ENCODE measurements at places on chromosomes 7 and 10.

DNA sequence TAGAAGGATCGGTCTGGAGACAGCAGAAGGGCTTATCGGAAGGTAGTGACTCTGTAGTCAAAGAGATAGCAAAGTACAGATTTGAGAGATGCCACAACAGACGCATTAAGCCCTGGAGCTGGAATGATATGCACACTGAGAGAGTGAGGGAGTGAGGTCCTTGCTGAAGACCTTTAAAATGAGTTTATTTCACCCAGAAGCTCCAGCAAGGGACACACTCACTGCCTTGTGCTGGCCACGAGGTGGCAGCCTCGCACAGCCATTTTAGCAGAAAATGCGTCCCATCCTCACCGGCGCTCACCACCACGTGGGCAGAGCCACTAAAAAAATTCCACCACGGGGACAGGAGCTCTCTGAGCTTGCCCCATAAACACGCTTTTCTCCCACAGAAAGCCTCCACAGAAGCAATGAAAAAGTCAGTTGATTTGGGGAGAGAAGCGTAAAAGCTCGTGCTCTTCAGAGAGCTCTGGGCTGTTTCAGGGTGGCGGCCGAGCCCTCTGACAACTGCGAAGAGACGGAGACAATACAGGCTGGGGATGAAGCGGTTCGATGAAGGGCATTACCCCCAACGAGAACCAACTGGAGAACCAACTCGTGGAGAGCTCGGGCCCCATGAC, 163.0 kb upstream of the KLF14 start:
- DNase-seq: peak; percentile 90

- DNase-seq: no peak
Measured at GRCh38 chr7:17532861-17533404, 234.5 kb downstream of the AHR start.

GRCh38 chr7:139772873-139773272, 4.9 kb downstream of the HIPK2 start:
- no peak for DNase-seq

- DNase-seq: peak; percentile 53
Measured at GRCh38 chr7:73669288-73669701, 1.7 kb downstream of the VPS37D start.

- DNase-seq: peak; percentile 36
Measured at GRCh38 chr10:43943818-43944360, 295.2 kb upstream of the ZNF32 start.

DNA sequence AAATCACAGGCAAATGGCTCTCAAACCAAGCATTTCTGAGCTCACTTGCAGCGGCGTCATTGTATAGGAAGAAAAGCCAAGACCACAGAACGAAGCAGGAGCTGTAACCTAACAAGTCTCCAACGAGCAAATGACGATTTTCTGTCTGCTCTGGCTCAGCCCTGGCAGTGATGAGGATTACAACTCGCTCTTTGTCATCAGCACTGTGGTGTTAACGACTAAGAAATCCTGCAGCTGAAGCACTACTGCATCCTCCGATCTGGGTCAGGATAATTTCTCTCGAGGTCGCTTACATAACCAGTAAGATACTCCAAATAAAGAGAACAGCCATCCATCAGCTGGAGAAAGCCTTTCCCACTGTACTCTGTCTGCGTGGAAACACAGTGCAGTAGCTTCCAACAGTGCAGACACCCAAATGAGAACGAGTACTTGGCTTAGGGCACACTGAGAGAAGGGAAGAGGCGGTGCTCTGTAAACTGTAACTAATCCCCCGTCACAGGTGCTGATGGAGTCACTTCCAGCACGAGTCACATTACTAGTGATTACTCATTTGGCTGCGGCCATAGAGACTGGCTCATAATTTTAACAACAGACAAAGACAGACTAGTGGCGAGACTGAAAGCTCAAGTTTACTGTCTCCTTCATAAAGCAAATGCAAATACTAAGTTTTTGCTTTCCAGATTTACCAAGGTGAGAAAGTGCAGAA, 135.8 kb downstream of the NRBF2 start:
- DNase-seq: peak; percentile 91

DNA sequence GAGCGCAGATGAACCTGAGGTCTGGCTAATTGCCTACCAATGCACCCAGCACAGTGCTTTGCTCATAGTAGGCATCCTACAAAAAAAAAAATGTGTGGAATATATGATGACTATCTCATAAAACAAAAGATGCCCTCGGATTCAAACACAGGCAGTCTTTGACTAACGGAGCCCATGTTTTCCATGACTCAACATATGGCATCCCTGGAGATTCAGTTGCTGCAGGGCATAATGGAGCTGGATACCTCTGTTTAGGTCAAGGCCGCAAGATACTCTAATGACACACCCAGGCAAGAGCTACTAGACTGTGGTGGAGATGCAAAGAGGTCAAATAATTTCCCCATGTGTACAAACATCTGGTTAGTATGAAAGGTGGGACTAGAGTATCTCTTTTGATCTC, 16.3 kb downstream of the CUBN start:
- no peak for DNase-seq

- DNase-seq: no peak
Measured at GRCh38 chr10:71374481-71375233, 22.1 kb upstream of the CDH23 start.

DNA sequence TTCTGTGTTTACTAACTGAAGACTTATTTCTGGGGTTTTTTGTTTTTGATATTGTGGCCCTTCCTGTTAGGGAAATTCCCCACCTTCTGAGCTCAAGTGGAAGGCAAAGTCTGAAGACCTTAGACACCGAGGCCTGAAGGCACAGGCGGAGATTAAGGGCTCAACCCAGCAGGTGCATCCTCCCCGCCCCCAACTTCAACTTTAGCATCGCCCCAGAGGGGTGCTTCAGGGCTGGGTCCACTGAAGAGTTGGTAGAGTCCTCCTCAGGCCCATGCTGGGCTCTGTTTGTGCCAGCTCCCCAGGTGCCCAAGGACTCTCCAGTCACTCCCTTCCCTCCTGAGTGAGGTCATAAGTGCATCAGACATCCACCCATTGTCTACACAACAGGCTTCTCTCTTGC, 9.4 kb upstream of the PPIA start:
- no peak for DNase-seq

GRCh38 chr10:119715628-119716505, 10.0 kb upstream of the INPP5F start:
- DNase-seq: no peak

GRCh38 chr7:157193274-157193673, 54.5 kb downstream of the UBE3C start:
- DNase-seq: no peak

DNA sequence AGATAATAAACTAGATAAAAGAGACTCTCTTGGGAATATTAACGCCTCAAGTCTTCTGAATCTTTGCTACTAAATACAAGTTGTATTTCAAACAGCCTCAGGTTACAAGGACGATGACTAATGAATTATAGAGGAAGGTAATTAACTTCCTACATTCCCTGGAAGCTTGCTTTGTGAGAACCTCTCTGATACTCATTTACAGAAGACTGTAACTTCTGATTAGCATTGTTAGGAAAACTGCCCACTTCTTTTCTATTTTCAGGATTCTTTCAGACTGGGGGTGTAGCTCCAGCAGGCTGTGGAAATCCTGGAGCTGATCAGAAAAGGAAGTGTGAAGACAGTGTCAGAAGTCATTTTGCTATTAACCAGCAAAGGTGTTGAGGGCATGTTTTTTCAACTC, 316.7 kb upstream of the NPSR1 start:
- DNase-seq: no peak

- no peak for DNase-seq
Measured at GRCh38 chr7:43516581-43517342, 66.1 kb upstream of the STK17A start.

DNA sequence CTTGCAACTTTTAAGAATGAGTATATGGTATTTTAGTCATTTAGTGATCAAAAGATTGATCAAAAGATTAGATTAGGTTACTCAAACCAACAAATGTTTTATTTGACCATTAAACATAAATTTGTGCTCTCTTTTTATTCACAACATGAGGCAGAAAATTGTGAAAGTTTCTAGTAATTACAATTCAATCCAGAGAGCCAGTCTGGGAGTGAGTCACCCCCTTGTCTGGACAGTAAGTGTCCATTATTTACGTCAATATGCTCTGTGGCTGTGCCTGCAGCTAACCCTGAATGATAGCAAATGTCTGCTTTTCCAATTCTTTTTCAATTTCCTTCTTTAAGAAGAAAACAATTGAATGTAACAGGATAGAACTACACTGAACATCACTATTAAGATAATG, 27.9 kb downstream of the GNG11 start:
- DNase-seq: no peak

DNA sequence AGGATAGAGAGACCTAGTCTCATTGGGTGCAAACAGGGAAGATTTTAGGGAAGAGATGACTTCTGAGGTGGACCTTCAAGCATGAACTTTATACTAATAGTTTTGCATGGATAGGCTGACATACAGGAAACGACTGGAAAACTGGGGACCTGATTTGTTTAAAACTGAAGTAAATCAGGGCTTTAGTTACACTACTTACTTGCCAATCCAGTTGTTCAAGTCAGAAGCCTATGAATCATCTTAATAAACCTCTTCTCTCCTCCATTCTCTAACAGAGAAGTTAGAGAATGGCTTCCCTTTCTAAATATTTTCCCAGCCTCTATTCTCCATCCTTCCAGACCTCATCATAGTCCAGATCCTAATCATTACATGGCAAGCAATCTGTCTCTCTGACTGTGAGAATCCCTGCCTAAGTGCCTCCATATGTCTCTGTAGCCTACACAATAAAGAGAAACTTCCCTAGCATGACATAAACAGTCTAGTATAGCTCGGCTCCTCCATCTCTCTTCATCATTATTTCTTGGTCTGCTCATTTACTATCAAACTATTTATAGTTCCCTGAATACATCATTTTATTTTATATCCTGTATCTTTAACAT, 55.8 kb downstream of the PRKG1 start:
- DNase-seq: no peak

- DNase-seq: peak; percentile 52
Measured at GRCh38 chr7:33710608-33711007, 194.7 kb upstream of the BMPER start.

DNA sequence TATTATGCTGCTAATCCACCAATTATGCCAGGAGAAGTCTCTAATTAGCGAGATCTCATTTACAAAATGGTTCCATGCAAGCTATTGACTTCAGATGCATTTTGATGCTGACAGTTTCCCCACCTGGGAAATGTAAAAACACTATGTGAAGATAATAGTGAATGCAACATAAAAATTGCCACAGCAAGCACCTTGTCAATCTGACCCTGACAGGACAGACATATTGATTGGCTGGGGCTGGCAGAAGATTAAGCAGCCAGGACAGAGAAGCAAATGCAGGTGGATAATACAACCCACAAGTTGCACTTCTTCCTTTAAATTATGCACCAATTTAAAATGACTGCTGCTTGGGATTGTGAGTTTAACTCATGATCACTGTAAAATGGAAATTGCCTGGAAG, 642.8 kb upstream of the POT1 start:
- no peak for DNase-seq

DNA sequence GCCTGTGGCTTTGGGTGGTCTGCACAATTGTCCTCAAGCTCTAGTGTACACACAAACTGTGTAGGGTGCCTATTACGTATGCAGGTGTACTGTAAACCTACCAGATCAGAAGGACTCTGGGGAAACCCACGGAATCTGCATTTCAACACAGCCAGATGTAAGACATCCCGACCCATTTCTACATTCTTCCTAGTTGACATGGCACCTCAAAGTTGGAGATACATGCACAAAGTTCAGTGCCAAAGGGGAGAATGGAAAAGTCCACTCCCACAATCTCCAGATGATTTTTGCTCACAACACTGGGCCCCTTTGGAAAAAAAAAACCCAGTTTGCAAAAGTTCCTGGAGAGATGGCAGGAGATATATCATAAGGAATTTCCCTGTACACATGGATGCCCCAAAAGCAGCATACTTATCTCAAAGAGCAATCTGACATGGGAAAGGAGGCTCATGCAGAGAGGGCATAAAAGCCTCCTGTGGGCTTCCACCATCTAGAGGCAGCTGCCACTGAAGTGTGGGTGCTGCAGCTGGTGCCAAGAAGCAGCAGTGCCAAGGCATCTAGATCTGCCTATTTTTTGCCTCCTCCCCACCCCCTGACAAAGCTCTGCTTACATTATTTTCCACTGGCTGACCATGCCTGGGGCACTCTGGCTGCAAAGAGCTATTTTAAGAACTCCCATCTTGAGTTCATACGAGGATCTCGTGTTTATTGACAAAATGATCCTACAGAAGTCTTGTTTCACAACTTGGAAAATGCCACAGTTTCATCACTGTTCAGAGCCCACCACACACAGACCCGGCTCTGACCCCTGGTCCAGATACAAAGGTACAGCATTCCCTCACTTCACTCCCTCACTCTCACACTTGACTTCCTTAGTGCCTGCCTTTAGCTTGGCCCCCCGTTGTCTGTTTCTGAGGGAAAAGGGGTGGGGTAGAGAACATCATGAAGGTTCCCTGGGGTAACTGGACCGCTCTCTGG, 12.9 kb downstream of the TECTB start:
- no peak for DNase-seq

GRCh38 chr7:129848436-129848835, 104.3 kb downstream of the UBE2H start:
- no peak for DNase-seq

- peak; percentile 96 for DNase-seq
Measured at GRCh38 chr7:104848138-104848990, 165.6 kb upstream of the KMT2E start.

DNA sequence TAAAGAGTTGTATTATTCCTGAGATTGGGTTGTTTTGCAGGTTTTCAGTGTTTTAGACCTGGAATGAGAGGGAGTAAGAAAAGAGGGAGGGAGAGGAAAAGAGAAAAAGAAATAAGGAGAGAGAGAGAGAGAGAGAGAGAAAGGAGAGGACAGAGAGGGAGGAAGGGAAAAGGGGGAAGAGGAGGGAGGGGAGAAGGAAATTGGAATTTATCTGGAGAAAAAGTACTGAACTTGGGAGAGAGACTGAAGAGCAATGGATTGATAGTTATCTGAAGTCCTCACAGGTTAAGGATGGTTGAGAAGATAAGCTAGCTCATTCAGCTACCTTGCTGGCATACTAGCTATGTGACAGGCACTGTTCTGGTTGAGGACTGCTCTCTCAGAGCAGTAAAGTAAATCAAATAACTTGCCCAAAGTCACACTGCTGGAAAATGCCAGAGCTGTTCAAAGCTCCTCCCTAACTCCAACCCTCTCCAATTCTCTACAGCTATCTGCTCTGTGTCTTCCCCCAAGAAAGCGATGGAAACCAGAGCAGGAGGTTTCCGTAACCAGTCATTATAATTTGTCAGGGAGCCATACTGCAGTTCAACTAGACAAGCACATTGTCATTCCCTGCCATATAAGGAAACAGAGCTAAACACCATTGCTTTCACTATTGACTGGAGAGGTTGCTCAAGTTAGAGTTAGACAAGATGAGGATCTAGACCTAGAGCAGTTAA, 10.7 kb downstream of the CALD1 start:
- peak; percentile 51 for DNase-seq

GRCh38 chr10:50561816-50562215, 61.9 kb downstream of the SGMS1 start:
- DNase-seq: peak; percentile 55
